Ovary (tissue), 10 donors: ENCODE measurements at places on chromosomes 11 and 22. TPM values are rescaled to one million over a fixed set of nuclear protein-coding genes. Genes with fewer than 3 reads are reported as not detected.

GRCh38 chr11:62622476-62623089, 797 bp upstream of the B3GAT3 start:
- DNase-seq, result no peak

GRCh38 chr11:8310743-8311298, 47.1 kb upstream of the LMO1 start:
- no peak for DNase-seq

GRCh38 chr11:45412051-45412471, 125.9 kb upstream of the SYT13 start:
- no peak for DNase-seq

DNA sequence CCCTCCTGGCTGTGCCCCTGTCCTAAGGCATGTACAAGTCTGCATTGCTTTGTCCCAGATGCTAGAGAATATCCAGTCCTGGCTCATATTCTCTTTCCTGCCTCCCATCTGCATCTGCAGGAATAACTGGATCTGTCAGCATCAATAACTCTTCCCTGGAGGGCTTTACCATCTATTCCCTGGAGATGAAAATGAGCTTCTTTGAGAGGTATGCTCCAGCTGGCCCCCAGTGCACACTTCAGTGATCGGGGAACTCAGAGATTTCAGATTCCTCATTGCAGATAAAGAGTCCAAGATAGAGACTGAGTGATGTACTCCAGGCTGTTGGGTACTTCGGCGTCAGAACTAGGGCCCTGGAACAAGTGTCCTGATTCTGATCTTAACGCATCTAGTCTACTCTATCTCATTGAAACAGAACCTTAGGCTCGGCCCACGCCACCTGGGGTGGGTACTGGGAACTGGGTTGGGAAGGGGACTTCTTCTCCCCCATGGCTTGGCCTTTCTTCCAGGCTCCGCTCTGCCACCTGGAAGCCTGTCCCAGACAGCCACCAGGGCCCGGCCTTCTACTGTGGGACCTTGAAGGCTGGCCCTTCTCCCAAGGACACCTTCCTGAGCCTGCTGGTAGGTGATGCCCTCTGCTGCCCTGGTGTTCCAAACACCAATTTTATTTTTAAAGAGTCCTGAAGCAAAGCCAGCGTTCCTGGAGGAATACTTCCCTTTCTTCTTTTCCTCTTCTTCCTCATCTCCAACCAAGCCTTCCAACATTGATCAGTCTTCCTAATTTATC, 17.8 kb upstream of the GLB1L2 start:
- no peak for DNase-seq

DNA sequence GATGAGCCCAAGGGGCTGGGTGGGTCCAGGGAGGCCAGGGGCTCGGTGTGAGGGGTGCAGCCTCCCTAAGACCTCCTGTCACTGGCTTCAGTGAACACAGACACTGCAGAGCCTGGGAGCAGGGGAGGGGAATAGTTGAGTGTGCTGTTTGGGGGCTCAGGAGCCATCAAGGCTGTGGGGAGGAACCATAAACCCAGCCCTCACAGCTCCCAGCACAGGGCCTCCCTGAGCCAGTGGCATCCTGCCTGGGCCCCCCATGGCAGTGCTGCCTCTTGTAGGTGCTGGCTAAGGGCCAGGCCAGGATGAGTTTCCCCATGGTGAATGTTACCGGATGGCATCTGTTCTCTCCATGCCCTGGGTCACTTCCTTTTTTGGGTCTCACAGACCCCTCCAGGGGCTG, 25.5 kb downstream of the KCNJ5 start:
- no peak for DNase-seq

Gene PAX6
- polyA plus RNA-seq, result not detected

DNA sequence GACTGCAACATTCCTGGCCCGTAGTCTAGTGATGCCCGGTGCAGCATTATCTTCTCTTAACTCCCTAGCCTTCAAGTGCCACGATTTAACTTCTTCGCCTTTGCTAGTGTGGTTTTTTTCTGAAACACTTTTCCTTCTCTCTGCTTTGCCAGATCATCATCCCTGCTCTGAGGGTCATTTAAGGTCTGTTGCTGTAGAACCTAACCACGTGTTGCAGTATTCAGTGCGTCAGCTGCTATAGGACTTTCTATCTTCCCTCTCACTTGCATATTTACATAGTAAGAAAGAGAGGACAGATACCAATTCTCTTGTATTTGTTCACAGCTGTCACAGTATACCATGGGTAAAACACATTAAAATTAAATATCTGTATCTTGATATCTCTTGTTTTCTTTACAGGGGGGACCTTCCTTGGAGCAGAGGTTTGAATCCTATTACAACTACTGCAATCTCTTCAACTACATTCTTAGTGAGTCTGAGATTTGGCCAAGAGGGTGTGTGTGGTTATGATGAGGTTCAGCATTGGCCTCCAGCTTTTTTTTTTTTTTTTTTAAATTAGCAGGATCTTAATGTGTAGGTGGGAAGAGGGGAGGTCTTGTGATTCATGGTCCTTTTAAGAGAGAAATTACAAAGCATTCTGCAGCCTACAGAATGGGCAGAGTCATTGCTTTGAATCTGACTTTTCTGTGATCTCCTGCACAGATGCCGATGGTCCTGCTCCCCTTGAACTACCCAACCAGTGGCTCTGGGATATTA, 13.5 kb downstream of the EIF3L start:
- DNase-seq, result no peak

GRCh38 chr11:88886796-88887195, 179.0 kb downstream of the GRM5 start:
- DNase-seq, result no peak

DNA sequence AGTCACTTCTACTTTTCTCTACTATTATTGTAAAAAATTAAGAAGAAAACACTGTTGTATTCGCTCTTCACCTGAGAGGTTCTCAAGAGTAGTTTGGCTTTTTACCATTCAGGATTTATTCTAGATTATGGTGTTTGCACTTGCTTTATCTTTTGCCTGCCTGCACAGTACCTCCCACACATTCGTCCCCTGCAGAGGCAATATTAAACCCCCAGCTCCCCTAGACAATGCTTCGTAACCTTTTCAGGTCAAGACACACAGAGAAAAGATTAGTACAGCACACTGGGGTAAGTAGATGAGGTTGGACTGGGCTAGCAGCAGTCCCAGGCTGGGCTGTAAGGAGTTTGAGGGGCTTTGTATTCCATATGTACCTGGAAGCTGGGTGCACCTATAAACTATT, 62.4 kb downstream of the TNRC6B start:
- DNase-seq, result no peak

- DNase-seq, result no peak
Measured at GRCh38 chr11:17700991-17701390, 18.4 kb upstream of the MYOD1 start.

DNA sequence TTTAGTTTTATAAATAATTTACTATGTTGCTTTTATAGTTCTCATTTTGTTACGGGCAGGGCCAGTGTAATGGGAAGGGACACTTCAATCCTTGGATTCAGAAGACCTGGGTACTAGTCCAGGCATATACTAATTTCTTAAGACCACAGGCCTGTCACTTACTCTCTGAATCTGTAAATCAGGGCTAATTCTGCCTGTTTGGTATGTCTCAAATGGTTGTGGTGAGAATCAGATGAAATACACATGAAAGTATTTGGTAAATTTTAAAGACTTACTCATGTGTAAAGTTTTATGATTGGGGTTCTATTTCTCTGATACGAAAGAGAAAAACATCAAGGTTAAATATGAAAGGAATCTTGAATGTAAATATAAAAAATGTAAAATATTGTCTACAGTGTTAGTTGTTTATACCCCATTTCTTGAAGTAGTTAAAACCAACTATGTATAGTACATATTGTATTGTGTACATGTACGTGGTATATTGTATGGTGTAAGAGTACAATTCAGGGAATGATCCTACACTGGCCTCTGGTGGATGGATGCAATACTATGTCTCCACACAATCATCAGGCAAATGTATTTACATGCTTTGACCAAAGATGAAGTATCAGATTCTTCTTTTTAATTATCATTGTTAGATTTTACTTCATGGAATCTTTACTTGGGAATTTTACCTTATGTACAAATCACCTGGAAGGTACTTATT, 24.5 kb upstream of the RAG2 start:
- no peak for DNase-seq

DNA sequence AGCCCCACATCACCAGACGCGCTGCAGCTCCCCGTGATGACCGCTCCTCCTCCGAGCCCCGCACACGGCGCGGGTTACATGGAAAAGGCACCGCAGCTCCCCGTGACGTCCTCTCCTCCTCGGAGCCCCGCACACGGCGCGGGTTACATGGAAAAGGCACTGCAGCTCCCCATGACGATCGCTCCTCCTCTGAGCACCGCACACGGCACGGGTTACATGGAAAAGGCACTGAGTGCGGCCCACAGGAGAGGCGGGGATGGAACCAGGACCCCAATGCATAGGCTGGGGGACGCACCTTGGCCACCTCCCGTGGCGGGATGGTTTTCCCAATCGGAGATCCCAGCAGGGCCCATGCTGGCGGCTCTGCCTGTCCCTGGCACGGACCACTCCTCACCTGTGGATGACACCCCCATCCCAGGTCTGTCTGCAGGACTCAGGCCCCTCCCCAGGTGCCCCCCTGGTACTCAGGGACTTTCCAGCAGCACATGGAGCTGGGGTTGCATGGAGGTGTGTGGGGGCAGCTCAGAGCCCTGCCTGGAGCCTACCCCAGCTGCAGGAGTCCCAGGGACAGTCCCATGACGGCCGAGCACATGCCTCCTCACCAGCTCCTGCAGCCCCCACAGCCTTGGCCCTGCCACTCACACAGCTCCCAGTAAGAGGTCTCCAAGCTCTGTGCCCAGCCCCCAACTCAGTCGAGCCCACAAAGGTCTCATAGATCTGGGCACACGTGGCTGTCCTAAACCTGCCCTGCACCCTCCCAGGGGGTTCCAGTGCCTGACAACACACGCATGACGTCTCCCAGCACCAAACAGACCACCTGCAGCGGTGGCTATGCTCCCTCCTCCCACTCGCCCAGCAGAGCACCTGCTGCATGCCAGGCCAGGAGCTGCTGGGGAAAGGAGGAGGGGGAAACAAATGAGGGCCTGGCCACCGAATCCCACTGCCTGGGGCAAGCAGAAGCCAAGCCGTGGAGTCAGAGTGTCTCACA, 166.6 kb downstream of the BRD1 start:
- peak; percentile 6 for DNase-seq

Gene BSCL2
- 49.2 TPM for polyA plus RNA-seq

Gene GGTLC2
- polyA plus RNA-seq, result not detected

DNA sequence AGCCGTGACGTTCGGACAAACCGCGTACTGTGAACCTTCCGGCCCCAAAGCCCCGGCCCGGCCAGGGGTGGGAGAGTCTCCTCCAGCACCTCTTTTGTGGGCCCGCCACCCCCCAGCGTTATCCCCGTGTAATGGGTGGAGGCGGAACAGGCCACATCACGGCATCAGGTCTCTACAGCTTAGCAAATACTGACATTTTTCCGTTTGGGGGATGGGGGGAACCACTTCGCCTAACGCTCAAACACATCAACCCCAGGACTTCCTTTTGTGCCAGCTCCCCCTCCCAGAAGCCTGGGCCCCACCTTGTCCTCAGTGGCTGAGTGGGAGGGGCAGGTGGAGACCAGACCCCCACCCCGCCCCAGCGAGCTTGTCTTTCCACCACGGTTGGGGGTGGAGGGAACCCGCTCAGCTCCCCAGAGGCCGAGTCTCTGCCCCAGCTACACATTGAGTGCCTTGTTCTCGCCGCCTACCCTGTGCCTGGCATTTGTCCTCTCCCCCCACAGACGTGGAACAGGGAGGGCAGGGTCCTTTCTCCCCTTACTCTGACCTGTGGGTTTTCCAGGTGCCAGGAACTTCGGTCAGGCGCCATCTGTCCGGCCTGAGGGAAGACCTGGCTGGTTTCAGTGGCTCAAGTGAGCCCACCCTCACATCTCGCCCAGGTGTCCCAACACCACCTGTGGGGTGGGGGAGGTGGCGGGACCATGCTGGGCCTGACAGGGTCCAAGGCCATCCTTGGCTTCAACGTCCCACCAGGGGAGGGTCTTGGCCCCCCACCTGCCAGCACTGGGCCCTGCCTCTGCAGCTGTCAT, 29.6 kb downstream of the SBF1 start:
- no peak for DNase-seq

Gene GPR83
- 0.01 TPM for polyA plus RNA-seq

DNA sequence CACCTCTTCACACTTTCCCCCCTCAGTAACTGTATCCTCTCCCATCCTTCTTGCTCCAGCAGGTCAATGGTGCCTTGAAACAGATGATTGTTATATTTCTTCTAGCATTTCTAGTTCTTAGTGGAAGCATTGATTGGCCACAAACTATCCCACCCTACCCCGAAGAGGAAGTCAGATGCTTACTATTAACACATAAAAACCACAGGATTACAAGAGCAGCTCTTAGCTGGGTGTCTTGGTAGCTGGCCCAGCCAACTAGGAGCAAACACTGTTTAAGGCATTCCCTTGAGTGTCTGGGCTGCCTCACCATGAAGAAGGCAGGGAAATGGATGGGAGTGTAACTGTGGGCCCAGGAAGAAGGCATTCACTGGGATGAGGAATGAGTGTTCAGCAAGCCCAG, 176.6 kb downstream of the GRIK4 start:
- DNase-seq, result no peak

DNA sequence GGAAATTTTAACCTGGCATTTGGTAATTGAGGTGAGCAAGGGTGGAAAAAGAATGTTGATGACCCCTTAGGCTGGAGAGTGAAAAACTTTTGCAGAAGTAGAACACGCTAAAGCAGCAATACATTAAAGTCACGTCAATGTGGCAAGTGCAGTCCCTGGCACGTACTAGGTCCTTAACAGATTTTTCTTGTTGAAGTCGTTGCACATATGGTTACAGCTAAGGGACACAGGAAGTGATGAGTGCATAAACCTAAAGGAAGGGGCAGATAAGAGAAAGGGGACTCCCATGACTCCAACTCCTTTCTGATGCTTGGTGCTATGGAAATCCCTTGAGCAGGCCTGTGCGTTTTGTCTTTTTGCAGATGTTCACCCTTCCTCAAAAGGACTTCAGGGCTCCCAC, 1.2 kb downstream of the ACCS start:
- DNase-seq, result no peak

Gene ZBTB16
- 20.0 TPM for polyA plus RNA-seq

Gene FAM181B
- polyA plus RNA-seq, result 1.4 TPM

GRCh38 chr11:111978028-111978771, 41.1 kb downstream of the DIXDC1 start:
- DNase-seq, result peak; percentile 66

GRCh38 chr11:6841694-6842093, 3.8 kb upstream of the OR10A5 start:
- no peak for DNase-seq

- no peak for DNase-seq
Measured at GRCh38 chr11:99327527-99327926, 306.8 kb downstream of the CNTN5 start.

DNA sequence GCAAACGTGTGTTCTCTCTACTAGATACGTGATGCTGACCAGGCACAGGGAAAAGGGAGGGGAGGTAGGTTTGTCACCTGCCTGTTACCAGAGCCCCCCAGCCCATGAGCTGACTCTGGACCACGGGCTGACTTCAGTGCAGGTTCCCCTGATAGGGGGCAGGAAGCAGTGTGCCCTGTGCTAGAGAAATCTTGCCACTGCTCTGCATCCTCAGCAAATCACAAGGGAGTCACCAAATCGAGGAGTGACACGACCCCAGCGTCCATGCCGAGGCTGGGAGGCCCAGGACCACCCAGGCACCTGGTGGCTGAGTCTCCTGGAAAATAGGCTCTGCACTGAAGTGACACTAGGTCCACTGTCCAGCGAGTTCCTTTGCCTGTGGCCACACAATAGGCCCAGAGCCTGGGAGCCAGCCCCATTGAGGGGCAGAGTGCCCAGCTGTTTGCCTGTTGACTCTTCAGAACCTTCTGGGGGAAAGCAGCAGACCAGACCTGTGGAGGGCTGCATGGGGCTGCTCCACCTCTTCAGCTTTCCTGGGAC, 99.3 kb downstream of the CTTN start:
- no peak for DNase-seq
